Tibial artery (tissue), 4 donors: ENCODE measurements at places on chromosomes 11 and 22.

GRCh38 chr11:101436511-101437142 is 147.2 kb downstream of the TRPC6 start:
- no peak for DNase-seq

DNA sequence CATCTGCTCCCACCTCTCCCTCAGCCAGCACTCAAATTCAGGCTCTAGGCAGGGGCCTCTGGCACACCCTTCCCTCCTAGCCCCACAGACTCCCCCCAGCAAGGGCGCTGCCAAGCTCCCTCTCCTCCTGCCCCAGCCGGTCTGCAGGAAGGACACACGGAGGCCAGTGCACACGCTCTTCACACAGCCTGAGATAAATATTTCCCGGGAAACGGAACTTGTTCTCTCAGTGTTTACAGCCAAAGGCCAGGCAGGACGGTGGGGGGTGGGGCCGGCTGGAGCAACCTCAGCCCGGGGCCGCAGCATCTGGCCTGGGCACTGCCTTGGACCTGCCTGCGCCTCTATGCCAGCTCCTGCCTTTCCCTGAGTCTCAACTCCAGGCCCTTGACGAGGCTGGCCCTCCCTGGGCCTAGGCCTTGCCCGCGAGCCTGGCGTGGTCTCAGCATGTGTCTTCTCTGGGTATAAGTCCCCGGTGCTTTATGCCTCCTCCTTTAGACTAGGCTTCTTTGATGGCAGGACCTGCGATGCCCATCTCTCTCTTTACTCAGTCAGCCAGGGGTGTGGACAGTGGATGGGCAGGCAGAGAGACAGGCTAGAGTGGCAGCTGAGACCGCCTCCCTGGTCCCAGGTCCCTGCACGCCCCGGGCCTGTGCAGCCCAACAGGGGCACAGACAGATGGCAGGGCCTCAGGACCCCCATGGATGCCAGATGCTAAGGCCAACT is 48.4 kb downstream of the PDE2A start:
- DNase-seq = peak; percentile 63

GRCh38 chr11:65180877-65181568 is 705 bp upstream of the CAPN1 start:
- DNase-seq = peak; percentile 75

- no peak for DNase-seq
Observed at GRCh38 chr11:25415793-25416192, 916.1 kb upstream of the ANO3 start.

DNA sequence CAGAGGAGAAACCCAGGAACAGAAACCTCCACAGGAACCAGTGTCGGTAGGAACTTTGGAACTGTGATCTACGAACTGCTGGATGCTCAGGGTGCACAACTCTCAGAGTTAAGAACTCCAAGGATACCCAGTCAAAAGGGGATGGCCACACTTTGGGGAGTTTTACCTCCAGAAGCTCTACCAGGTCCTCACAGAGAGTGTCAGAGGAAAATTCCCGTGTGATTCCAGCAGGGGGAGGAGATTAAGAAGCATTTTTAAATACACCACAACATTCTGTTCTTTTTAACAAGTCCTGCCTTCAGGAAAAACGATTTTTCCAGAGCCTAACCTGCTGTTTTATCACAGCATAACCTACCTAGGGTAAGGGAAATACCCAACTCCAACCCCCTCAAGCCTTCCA is 104.0 kb downstream of the SOX6 start:
- DNase-seq = no peak
